ENCODE measurements at places on chromosomes 3 and 15.

- no peak for DNase-seq
Measured at GRCh38 chr3:4748701-4749378, 230.4 kb upstream of the BHLHE40 start.

- DNase-seq: no peak
Measured at GRCh38 chr15:76327191-76328105, 9.1 kb upstream of the ISL2 start.

DNA sequence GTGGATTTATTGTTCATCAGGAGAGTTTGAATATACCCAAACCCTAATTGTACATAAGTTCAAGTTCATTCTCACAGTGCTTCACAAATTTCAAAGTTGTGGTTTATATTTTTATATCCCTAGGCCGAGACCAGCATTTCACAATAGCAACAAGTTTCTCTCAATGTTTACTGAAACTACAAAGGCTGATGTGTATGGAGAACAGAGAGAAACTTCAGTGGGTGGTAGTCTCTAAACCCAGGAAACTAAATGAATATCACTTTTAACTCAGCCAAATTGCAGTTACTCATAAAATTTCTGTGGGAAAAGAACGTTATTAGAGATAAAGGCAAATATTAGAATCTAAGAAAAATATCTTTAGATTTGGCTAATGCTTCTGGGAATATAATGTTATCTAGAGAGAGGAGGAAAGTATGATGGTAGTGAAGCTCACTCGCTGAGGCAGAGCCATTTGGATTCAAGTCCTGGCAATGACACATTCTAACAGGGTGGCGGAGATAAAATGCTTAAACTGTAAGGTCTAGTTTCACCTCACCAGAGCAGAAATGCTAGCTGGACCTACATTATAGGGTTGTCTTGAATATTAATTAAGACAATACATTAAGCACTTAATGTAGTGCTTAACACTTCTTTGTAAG, 514.8 kb downstream of the EPHA3 start:
- no peak for DNase-seq

DNA sequence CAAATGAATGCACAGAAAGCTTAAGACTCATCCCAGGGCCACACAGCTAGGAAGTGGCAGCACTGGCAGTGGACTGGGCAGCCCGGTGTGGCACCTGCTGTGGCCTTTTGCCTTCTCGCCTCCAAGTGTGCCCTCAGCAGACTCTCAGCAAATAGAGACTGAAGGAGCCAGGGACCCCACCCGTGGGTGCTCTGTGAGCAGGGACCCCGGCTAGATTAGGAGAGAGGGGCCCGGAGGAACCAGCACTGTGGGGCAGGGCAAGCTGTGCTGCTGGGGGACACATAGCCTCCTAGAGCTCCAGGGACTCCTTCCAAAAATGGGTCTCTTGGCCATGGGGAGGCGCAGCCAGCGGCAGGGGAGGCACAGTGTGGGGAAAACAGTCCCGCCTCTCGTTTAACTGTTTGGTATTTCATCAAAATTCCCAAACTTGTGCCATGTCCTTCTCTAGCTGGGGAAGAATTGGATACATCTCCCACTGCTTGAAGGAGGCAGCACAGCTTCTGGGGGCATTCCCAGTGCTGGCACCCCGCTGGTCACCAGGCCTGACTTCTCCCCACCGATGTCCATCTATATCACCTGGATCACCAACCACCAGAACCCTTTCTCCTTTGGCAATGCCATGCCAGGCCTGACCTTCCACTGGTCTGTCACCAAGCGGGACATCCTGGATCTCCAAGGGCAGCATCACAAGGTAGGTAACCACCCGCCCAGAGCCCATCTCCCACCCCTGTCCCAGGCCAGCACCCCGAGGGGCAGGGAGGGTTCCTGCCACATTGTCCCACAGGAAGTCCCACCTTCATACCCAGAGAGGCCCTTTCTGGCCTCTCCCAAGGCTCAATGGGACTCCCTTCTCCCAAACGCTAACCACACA, 12.0 kb upstream of the TXNRD3 start:
- no peak for DNase-seq

- no peak for DNase-seq
Measured at GRCh38 chr15:43270676-43271306, 4.1 kb upstream of the TGM5 start.

GRCh38 chr3:73144828-73145227, 83.4 kb downstream of the EBLN2 start:
- DNase-seq: no peak

GRCh38 chr3:153232851-153233271, 70.8 kb downstream of the RAP2B start:
- DNase-seq: no peak

GRCh38 chr3:43389388-43390254, 103.3 kb downstream of the SNRK start:
- DNase-seq: peak; percentile 6

- peak; percentile 53 for DNase-seq
Measured at GRCh38 chr3:45593708-45594601, 596 bp upstream of the LIMD1 start.
